Inflammatory macrophage treated with lipopolysaccharide for 1 hour (primary cell): ENCODE measurements at places on chromosomes 2 and 18.
A peak's percentile ranks its signal among the peaks of the same experiment; 100 is the strongest.

GRCh38 chr2:215532844-215533243, 97.0 kb upstream of the FN1 start:
- DNase-seq, result peak; percentile 90

DNA sequence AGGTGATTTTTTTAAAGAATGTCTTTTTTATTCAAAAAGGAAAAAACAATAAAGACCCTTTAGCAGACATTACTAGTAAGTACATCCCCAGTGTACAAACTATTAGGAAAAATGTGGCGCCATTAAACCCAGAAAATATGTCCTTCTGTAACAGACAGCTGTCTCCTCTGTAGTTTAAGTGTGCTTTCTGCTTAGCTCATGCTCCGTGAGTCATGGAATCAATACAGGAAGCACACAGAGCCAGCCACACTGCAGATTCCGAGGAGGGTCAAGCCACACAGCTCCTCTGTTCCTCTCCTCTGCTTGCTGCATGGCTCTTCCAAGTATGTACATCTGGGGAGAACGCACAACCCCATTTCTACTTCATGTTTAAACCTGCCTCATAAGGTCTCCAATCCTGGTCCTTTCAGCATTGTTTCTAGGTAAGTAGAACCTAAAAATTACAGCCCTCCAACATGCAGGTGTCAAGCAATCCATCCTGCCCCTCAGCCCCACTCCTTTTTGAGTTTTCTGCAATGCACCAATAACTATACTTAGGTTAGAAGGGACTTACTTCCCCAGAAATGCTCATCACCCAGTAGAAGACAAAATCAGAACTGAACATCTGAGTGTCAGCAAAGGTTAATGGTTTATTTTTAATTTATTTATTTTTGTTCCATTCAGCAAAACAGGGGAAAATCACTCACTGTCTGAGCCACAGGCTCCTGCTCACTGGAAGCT, 37.5 kb downstream of the ACVR1 start:
- DNase-seq, result peak; percentile 71

- DNase-seq, result no peak
Measured at GRCh38 chr2:45964223-45964841, 312.9 kb downstream of the PRKCE start.

GRCh38 chr2:16244966-16245320, 304.6 kb downstream of the MYCN start:
- DNase-seq, result no peak

- DNase-seq, result no peak
Measured at GRCh38 chr2:33404321-33404720, 72.1 kb upstream of the RASGRP3 start.

GRCh38 chr2:168758970-168759820, 43.2 kb upstream of the NOSTRIN start:
- peak; percentile 28 for DNase-seq

DNA sequence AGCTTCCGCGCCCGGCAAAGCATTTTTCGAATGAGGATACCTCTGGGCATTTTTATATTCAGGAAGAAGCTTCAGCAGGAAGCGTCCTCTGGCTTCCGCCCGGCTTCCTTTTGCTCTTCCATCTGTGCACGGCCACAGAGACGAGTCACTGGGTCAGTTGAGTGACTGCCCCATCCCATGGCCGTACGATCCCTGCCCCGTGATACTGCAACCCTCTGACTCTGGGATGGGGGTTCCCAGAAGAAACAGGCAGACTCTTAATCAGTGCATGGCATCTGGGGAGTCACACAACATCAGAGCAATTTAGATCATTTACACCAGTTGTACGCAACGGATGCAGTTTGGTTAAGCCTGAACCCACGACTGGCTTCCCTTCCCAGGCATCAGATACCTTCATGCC, 40.9 kb downstream of the SLC4A3 start:
- no peak for DNase-seq

- no peak for DNase-seq
Measured at GRCh38 chr2:23390152-23390551, 5.2 kb downstream of the KLHL29 start.

DNA sequence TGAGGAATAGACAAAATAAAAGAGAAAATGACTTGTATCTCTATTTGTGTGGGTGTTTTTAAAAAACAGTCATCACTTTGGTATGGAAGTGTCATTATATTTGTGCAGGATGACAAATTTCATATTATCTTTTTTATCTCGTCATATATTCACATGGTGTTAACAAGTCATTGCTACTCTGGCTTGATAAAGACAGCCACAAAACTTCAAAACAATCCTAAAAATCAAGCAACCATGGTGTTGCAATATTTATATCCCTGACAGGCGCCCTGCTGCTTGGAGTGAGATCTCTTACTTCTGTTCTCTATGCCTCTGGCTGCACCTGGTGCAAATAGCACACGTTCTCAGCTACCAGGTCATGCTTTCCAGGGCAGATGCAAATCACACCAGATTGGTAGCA, 278.0 kb upstream of the EPHA4 start:
- DNase-seq, result no peak

- no peak for DNase-seq
Measured at GRCh38 chr2:21422050-21422449, 298.3 kb downstream of the TDRD15 start.

GRCh38 chr2:186477790-186478189, 8.3 kb upstream of the ZC3H15 start:
- DNase-seq, result peak; percentile 40

DNA sequence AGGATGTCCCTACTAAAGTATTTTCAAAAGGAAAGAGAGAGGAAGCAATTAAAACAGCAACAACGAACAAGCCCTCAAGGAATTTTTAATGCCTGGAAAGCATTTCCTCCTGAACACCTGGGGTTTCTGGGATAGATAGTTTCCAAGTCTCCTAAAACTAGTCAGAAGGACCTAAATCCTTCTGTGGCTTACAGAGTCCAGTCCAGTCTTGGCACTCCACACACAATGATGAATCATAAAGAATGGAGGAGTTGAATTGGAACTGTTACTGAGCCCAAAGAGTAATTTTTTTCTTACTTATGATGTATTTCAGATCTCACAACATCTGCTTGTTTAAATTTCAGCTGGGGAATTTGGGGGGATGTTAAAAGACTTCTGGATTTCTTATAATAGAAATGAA, 144.6 kb upstream of the SETBP1 start:
- no peak for DNase-seq

DNA sequence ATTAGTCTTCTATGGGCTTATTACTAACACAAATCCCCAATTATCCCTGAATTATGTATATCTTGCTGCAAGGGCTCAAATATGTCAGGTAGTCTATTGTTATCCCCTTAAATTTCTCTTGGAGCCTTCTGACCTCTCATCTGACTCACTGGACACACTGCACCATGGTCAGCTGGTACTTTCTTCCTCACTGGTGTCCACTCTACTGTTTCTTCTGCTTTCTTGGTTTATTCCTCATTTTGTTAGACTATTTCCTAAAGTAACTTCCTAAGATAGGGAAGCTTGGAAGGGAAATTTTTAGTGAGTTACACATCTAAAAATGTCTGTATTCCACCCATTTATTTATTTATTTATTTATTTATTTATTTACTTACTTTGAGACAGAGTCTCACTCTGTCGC, 26.5 kb downstream of the WDR35 start:
- DNase-seq, result peak; percentile 51

- peak; percentile 3 for DNase-seq
Measured at GRCh38 chr2:55985406-55985805, 61.8 kb upstream of the EFEMP1 start.

DNA sequence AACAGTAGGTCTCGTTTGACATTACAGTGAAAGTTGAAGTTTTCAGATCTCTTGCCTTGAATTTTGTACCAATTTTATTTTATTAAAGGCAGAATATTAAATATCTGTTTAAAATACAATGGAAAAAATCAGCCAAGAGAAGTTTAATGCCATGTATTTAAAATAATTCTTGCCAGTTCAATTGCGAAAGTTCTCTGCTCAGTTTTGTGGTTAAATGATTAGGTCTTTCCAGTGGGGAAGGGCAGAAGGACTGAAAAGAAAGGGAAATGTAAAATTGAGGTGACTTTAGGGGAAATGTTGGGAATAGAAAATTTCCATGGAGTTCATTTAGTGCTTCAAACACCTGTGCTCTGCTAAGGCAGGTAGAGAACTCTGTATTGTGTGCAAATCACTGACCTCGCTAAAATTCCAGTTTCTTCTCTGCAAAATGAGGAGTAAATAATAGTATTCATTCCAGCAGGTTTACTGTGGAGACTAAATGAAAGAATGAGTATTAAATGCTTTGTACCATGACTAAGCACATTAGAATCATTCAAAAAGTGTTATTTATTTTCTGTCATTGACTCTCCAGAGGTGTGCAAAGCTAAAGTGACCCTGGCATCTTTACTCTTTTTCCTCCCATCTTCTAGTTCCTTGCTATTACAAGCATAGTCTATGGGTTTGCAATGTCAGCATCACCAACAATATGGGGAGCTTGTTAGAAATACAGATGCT, 74.4 kb downstream of the KIAA1328 start:
- DNase-seq, result no peak

DNA sequence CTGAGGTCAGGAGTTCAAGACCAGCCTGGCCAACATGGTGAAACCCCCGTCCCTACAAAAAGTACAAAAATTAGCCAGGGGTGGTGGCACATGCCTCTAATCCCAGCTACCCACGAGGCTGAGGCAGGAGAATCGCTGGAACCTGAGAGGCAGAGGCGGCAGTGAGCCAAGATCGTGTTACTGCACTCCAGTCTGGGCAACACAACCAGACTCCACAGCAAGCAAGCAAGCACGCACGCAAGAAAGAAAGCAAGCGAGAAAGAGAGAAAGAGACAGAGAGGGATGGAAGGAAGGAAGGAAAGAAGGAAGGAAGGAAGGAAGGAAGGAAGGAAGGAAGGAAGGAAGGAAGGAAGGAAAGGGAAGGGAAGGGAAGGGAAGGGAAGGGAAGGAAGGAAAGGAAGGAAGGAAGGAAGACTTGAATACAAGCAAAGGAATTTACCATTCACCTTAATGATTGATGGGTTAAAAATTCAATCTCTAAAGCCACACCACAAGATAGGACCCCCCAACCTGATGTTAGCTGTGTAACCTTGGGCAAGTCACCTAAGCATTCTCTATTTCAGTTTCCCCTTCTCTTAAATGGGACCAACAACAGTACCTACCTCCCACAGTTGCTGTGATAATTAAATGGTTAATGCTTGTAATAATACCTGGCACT, 181.7 kb downstream of the ATAD2B start:
- no peak for DNase-seq

- no peak for DNase-seq
Measured at GRCh38 chr2:68403199-68403644, 38.1 kb downstream of the PLEK start.

- DNase-seq, result no peak
Measured at GRCh38 chr2:187338679-187339121, 109.4 kb downstream of the CALCRL start.

GRCh38 chr2:110166266-110166665, 38.5 kb downstream of the NPHP1 start:
- no peak for DNase-seq

GRCh38 chr2:240873098-240873788, 4.6 kb downstream of the AGXT start:
- no peak for DNase-seq

- DNase-seq, result peak; percentile 13
Measured at GRCh38 chr2:66748939-66749338, 314.0 kb downstream of the MEIS1 start.

DNA sequence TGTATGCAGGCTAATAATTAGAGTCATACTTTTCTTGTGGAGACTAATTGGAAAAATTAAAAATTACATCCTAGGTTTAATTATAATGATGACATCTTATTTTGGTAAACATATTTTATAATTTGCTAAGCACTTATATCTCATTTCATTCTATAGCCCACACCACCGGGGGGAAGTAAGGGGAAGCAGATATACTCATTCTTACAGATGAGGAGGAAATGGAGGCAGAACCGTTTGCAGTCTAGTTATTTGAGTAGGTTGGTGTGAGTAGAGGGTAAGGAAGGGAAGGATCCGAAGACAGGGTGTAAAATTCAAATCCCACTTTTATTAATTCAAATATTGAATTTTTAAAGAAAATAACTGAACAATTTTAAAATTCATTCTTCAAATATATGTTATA, 3.7 kb downstream of the ITGAV start:
- DNase-seq, result no peak

DNA sequence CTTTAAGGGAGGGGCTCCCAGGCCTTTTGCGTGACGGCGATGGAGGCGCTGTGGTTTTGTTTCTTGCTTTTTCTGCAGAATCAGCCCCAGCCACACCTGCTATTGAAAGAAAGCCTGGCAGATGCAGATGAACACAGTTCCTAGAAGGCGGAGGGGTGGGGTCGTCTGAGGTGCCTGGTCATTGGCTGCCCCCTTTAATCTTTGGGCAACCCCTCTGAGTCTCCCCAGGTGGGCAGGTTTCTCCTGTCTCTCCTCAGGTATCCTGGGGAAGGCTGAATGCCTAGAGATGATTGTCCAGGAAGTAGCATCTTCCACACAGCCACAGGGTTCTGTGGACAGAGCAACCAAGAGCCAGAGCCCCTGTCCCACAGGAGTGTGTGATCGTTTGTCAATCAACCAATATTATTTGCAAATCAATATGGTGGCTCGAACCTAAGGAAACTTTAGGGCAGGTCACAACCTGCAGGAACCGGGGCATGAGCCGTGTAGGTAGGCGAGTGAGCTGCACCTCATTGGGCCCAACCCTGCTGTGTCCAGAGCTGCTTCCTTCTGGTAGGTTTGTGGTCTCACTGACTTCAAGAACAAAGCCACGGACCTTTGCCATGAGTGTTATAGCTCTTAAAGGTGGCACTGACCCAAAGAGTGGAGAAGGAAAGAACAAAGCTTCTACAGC, 104.3 kb downstream of the NDUFA10 start:
- no peak for DNase-seq

DNA sequence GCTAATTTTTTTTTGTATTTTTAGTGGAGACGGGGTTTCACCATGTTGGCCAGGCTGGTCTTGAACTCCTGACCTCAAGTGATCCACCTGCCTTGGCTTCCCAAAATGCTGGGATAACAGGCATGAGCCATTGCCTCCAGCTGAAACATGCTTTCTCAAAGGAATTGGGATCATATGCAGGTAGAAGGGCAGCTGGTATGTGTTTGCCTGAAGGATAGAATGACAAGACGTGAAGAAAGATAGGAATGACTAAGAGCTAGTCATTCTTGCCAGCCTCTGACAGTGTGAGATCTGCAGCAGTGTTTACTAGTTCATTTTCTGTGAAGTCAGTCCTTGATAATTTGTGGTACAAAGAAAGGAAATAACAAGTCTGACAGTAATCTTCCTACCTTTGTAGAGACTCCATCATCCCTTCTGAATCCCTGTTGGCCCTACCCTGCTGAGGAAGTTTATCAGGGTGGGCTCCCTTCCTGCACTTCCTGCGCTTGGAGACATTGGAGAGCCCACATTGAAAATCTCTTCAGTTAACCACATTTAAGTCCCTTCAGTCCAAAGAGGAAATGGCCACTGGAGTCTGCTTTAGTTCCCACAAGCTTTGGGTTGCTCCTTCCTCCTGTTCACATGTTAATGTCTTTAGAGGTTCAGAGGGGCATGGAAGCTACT, 14.7 kb downstream of the CFLAR start:
- peak; percentile 55 for DNase-seq

DNA sequence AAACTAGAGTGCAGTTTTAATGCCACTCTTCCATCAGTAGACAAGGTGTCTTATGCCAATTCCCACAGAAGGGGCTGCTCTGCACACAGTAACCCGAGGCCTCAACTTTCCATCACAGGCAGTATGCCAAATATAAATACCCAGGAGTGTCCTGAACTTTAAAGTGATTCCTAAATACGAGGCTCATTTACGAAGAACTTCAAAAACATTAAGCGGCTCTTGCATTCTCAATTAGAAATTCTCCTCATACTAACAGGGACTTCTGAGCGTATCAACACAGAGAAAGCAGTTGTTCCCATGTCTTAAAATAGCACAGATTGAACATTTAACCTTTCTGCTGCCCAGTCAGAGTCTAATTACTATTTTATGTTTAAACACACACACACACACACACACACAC, 638.6 kb downstream of the ERBB4 start:
- DNase-seq, result no peak

GRCh38 chr18:79102886-79103285, 33.7 kb downstream of the ATP9B start:
- no peak for DNase-seq
